ENCODE measurements at places on chromosomes 3 and 15.

GRCh38 chr3:156253150-156253549, 132.8 kb downstream of the KCNAB1 start:
- no peak for DNase-seq

DNA sequence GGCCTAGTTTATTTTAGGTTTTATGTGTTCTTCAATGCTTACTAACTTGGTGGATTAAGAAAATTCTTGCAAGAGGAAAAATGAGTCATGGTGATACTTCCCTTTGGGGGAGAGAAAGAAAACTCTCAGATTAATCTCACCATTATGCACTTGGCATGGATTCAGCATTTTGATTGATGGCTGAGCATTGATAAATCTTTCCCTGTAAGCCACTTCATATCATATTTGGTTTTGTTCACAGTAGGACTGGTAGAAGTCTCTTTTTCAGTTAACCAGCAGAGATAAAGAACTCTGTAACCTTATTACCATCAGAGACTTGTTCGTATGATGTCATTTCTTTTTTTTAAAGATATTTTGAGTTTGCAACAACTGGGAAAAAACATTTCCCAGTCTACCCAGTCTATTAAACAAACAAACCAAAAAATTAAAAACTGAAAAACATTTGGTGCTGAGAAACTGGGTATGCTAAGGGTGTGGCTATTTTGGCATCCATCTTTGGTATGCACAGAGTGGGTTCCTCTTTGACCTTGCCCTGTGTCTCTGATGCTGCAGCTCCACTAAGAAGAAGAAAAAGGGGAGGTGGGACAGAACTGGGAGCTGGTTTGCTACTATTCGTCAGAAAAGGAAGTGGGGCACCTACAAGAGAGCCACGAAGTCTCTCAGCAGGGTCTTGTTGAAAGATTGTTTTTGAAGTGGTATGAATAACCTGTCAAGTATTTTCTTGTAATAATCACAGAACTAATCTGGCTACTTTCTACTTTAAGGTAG, 17.2 kb downstream of the TMOD3 start:
- DNase-seq = no peak

DNA sequence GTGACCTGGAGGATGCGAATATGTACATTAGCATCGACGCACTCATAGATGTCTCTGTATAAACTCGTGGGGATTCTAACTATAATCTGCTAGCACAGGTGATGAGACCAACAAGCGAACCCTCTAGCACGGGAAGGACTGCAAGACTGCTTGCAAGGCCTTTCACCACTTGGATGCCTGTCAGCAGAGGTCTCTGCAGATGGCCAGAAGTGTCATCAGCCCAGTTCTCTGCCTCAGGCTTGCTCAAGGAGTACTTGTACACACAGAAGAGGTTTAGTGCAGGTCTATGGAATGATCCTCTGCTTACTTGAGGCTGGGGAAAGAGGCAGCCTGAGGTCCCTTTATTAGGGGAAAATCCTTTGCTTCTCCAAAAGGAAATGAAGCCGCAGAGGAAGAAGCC, 48.1 kb downstream of the EDEM1 start:
- DNase-seq = no peak

GRCh38 chr15:66738116-66738515, 36.1 kb downstream of the SMAD6 start:
- DNase-seq = no peak

DNA sequence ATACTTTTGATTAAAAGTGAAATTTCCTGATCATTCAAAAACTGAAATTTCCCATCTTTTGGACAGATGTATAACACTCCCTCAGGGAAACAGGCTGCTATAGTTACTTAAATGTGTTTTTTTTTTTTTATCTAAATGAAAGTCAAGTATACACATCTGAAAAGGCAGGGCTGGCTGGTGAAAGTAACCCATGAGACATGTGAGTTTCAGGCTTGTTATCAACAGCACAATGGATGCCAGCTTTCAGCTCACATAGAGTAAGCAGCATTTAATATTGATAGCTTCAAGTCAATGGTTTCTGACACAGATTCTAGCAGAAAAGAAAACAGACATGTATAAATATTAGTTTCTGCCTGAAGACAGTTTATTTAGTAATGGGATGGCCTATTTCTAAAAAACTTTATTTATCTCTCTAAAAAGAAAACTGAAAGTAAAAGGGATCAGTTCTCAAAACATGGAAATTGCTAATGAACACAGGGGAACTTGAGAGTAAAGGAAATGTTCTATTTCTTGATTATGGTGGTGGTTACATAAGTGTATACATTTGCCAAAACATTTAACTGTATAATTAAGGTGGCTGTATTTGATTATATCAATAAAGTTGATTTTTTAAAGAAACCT, 89.7 kb upstream of the CMC1 start:
- DNase-seq = no peak

DNA sequence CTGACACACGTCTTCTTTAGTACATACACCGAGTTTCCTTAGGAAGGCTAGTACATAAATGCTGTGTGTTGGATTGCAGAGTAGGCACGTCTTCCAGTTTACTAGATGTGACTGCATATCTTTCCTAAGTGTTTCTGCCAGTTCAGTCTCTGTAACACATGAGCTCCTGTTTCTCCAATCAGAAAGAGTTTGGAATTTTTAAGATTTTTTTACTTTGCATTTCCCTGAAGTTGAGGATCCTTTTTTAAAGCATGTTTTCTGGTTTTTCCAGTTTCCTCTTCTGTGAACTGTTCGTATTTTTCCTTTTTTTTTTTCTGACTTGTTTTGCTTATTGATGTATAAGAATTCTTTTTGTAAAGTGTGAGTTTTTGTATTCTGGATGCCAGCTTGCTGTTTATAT, 7.5 kb upstream of the POLR2M start:
- no peak for DNase-seq

- no peak for DNase-seq
These were observed 2.3 kb upstream of the TEX264 start for GRCh38 chr3:51668756-51669155.
